ENCODE measurements at places on chromosomes 1 and 21. TPM values are rescaled to one million over a fixed set of nuclear protein-coding genes. Genes with fewer than 3 reads are reported as not detected.

OR2L8 gene
- total RNA-seq, result 0.30 TPM

APOBEC4 gene
- total RNA-seq, result not detected

CDK18 gene
- 0.46 TPM for total RNA-seq

VWA5B1 gene
- total RNA-seq, result not detected

OR6Y1 gene
- not detected for total RNA-seq

CYYR1 gene
- total RNA-seq, result 5.5 TPM

ACTL8 gene
- total RNA-seq, result under 0.01 TPM

SLC35F3 gene
- not detected for total RNA-seq

NTMT2 gene
- not detected for total RNA-seq

MCOLN2 gene
- total RNA-seq, result not detected

WNT4 gene
- 0.15 TPM for total RNA-seq

CBS gene
- total RNA-seq, result 39.3 TPM

All from epithelial cell of umbilical artery (primary cell).